Stimulated activated CD4-positive, alpha-beta T cell treated with anti-CD3 and anti-CD28 coated beads, Interleukin-1b, Interleukin-23, amount 100 ng/mL, for 1 hour (primary cell): ENCODE measurements at places on chromosomes 16 and 17.

GRCh38 chr17:44642834-44643233, 13.4 kb upstream of the MEIOC start:
- no peak for DNase-seq

- no peak for DNase-seq
Observed at GRCh38 chr16:28905229-28905754, 19.7 kb downstream of the RABEP2 start.

DNA sequence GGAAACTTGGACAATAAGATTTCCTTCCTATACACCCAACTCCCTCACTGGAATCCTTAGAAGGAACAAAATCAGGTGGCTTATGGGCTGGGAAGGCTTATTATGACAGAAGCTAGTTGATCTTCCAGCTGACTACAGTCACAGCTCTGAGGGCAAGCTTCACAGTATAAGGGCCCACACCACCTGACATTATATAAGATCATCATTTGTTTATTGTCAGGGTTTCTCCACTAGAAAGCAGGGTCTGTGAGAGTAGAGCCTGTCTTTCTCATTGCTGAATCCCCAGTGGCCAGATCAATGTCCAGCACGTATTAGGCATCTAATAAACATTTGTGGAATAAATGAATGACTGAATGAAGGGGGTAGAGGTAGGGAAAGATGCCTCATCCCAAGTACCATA, 57.8 kb upstream of the PHOSPHO1 start:
- no peak for DNase-seq

DNA sequence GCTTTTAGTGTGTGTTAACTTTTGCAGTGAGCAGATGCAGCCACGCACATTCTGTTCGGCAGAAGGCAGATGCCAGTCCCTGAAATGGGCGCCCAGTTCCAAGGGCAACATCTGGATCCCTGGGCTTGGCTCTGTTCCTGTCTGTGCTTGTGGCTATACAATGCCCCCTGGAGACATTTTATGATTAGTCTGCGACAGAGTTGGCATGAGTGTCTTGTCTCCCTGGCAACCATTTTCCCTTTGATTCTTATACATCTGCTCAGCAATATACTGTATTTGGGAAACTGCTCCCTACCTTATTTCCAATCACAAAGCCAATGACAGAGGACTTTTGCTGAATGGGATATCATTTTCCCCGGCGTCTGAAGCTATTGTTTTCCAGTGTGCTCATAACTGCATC, 1629.5 kb upstream of the GOT2 start:
- DNase-seq, result no peak

DNA sequence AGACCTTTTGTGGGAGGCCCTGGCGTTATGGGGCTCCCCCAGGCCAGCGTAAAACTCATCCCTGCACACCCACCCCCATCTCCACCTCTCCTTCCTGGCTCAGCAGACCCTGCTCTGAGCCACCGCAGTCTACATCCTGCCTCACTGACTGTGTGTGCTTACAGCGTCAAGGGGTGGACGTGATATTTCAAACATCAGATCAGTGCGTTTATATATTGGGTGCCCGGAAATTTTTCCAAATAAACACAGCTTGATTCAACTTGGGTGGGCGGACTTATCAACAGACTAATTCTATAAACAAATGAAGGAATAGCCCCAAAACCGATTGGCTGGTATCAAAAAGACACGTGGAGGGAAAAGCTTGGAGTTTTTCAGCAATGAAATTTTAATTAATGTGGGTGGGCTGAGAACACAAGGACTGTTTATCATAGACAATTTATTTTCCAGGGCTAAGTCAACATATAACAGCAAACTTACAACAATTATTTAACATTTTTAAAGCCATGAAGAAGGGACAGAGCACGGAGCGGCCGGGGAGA, at the start of gene FOXL1:
FOXL1 (plus strand) TSS at position 489 of the 539 bp plus-strand sequence. CDS start 175 bp downstream, outside the sequence.
- no peak for DNase-seq

GRCh38 chr16:2420035-2420434, 9.2 kb upstream of the CCNF start:
- no peak for DNase-seq

GRCh38 chr17:27544350-27545131, 86.4 kb upstream of the LGALS9 start:
- peak; percentile 7 for DNase-seq

DNA sequence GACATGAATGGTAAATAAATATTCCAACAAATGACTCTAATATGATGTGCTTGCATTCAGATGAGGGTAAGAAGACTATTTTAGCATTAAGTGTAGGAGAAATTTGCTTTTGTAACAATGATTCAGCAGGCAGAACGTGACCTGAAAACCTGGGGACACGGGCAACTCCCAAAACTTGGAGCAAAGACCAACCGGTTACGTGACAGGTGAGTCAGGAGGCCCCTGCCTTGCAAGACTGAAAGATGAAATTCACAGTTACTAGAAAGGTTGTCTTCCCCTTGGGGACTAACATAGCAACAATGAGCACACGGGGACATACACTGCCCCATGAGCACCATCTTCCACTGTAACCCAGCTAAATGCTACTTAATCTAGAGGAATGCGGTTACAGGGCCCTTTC, 33.5 kb upstream of the ERN1 start:
- DNase-seq, result no peak

- DNase-seq, result no peak
Observed at GRCh38 chr17:62641153-62641552, 13.7 kb downstream of the MRC2 start.

GRCh38 chr16:698911-699671, 6.5 kb downstream of the FBXL16 start:
- no peak for DNase-seq

DNA sequence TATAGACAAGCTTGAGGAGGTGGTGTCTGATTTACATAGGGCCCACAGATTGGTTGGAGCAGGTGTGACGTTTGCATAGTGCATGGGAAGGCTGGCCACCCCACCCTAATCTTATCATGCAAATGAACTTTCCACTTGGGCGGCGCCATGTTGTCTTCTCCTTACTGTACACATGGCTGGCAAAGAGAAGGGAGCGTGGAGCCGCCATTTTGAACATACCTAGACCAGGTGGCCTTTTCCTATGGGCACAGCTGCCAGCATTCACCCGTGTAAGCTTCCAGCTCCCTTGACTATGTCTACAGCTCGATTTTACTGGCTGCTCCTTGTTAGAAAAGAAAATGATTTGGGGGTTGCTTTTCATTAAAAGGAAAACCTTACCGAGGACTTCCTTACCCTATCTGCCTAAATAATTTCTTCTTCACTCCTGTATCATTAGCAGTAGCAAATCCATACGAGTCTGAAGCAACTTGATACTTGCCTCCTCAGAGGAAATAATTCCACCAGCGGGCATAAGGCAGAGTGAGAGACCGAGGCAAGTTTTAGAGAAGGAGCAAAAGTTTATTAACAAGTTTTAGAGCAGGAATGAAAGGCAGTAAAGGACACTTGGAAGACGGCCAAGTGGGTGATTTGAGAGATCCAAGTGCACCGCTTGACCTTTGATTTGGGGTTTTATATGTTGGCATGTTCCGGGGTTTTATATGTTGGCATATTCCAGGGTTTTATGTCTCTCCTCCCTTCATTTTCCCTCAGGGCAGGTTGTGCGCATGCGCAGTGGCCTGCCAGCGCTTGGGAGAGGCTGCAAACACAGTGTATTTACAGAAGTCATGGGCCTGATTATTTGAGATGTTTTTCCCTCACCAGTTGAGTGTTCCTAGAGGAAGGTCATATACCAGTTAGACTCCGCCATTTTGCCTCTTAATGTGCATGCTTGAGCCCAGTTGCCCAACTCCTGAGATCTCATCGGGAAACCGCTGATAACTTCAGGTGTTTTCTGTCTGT, 65.7 kb downstream of the MARF1 start:
- DNase-seq, result no peak

- no peak for DNase-seq
Observed at GRCh38 chr16:19132255-19132654, 18.5 kb downstream of the ITPRIPL2 start.

- DNase-seq, result no peak
Observed at GRCh38 chr17:6392609-6393350, 42.1 kb downstream of the AIPL1 start.

DNA sequence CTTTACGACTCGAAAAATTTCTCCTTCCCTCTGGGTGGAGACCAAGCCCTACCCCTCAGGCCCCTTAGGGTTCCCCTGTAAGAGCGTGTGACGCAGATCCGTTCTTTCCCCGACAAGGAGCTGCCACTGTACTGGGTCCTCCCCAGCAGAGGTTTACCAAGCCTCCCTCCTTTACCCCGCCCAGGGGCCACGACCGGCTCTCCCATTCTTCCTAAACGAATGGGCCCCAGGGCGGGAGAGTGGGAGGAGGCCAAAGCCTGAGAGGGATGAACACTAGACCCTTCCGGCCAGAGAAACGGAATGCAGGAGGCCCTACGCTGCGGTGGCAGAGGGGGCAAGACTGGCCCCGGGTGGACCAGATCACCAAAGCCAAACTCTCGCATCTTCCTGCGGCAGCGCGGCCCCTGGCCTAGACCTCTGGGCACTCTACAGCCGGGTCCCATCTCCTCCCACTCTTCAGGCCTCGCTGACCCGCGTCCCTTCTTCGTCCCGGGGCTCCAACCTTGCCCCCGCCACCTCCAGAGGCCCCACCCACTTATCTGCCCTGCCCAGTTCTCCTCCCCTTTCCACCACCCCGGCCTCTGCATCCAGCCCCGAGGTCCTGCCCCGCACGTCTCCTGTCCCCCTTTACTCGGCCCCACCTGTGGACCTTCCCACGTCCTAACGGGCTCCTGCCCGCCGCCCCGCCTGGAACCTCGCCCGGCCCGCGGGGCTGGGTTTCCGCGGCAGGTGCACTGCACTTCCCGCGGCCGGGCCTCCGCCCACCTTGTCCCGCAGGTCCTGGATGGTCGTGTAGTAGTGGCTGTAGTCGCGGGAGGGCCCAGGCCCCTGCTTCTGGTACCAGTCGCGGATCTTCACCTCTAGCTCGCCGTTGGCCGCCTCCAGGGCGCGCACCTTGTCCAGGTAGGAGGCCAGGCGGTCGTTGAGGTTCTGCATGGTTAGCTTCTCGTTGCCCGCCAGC, 765 bp downstream of the KRT19 start:
- DNase-seq, result no peak

- no peak for DNase-seq
Observed at GRCh38 chr16:89962754-89963498, 14.4 kb downstream of the DEF8 start.

GRCh38 chr16:67666032-67666551, 458 bp downstream of the ENKD1 start:
- DNase-seq, result no peak

DNA sequence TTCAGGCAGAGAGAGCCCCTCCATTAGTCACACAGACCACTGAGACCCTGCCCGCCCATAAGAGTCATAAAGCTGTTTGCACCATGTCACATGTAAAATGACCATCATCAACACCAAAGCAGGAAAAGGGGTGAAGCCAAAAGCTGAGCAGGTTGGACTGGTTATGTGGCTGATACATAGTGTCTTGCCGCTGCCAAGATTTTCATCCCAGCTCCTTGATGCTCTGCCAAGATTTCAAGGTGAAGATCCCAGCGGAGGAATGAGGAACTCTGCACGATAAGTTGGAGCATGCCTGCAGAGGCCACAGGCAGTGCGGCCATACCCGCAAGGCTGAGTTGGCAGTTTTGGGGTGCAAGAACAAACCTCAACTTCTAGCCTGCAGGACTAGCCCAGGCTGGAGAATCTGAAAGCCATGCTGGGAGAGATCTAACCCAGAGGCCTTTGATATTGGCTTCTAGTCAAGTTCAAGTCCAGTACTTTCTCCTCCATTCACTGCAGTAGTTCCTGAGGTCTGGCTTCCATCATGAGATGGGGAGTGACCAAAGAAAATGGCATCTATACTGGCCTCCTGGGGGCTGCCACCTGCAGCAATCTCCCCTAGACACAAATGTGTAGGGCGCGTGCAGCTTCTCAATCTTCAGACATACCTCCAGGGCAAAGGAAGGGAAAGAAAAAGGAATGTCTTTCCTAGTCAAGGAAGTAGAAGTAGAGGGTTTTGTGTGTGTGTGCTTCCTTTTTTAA, 79.7 kb upstream of the NOL11 start:
- DNase-seq, result no peak

DNA sequence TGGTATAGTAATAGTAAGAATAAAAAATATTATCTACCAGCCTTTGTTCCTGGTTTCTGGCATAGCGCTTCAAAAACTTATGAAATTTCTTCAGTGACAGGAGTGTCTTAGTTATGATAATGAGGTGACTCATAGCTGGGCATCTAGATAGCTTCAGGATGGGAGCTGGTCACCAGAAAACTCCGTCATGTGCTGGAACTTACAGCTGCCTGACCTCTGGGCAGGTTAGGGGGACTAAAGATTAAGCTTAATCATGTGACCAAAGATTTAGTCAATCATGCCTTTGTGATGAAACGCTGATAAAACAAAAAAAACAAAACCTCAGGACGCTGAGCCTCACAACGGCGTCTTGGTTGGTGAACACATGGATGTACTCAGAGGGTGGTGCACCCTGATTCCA, 154.2 kb downstream of the MYO1D start:
- no peak for DNase-seq

DNA sequence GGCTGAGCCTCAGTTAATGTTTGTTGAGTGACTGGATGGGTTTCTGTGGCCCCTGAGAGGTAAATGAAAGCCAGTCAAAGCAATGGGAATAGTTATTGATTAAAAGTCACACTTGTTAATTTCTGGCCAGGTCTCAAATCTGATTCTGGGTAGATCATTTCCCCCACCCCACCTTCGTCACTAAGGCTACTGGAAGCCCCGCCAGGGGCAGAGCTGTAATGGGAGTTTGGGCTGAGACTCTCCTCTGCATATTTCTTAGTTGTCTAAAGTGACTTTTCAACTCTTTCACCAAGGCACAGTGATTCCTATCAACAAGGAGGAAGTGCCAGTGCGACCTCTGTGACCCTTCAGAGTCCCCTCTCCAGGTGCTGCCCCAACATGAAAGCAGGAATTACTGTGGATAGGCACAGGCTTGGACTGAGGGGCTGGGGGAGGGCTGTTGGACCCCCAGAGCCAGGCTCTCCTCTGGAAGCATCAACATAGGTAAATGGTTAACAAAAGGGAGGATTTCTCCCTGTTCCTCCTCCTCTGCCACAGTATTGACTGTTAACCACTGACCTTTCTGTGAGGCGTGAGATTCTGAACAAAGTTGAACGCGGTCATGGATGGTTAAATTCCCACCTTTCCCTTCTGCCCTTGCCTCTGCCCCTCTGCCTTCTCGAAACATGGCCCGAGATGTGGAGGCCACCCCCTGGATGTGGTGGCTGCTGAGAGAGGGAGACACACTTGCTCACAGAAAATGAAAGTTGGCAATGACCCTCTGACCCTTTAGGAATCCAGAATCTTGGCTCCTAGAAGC, 20.8 kb upstream of the TBX2 start:
- DNase-seq, result no peak

DNA sequence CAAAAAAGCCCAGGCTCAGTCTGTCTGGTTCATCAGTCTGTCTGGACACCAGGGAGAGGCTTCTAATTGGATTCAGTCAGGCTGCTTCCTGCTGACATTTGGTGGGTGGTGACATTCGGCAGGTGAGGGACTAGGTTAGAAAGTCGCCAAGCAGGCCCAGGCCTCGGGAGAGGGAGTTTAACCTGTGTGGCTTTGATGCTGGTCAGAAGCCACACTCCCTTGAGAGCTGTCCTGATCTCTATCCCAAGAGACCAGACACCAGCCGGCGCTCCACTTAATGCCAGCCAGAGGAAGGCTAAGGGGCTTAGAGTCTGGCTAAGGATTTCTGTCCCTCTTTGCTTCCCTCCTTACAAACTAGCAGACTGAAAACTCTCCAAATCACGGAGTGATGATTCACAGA, 135.0 kb downstream of the GSG1L start:
- no peak for DNase-seq

- DNase-seq, result no peak
Observed at GRCh38 chr17:33436321-33436720, 143.2 kb upstream of the ASIC2 start.
